SK-N-DZ (cell line): ENCODE measurements at places on chromosomes 6 and 20.

DNA sequence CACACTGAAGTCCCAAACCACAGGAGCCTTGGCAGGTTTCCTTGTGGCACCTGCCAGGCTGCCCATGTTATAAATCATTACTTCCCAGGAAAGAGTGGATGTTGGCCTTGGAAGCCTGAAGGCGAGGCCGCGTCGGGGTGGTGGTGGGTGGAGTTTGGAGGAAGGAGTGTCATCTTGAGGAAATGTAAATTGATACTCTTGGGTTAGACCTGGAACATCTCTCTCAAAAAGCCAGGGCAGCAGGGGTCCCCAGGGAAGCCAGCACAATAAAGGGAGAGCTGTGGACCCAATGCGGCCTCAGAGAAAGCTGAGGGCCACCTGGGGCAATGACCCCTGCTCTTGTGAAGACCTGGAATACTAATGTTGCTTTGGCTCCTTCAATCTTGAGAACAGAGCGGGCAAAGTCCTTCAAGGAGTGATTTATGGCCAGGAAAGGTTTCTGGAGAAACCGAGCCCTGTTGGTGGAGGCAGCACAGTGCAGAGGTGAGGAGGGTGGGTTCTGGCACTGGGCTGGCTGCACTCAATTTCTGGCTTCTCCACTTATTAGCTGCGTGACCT, 26.3 kb upstream of the TRAF3IP2 start:
- peak; percentile 68 for DNase-seq

- no peak for DNase-seq
These were observed 344.2 kb downstream of the RFPL4B start for GRCh38 chr6:112691289-112691688.

- DNase-seq, result no peak
These were observed 54.0 kb downstream of the PIGU start for GRCh38 chr20:34622821-34623451.

DNA sequence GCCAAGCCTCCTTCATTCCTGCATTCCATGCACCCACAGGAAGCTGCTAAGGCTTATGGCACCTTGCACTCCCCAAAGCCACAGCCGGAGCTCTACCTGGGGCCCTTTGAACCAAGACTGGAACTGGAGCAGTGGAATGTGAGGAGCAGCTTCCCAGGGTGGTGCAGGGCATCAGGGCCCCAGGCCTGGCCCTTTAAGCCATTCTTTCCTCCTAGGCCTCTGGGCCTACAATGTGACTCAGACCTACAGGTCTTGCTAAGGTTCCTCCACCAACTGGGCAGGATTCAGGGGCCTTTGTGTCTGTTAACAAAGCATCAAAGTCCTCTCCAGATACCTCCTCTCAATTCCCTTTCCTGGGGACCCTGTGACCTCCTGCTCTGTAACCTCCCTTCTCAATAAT, 36.2 kb downstream of the SF3B5 start:
- DNase-seq, result no peak

DNA sequence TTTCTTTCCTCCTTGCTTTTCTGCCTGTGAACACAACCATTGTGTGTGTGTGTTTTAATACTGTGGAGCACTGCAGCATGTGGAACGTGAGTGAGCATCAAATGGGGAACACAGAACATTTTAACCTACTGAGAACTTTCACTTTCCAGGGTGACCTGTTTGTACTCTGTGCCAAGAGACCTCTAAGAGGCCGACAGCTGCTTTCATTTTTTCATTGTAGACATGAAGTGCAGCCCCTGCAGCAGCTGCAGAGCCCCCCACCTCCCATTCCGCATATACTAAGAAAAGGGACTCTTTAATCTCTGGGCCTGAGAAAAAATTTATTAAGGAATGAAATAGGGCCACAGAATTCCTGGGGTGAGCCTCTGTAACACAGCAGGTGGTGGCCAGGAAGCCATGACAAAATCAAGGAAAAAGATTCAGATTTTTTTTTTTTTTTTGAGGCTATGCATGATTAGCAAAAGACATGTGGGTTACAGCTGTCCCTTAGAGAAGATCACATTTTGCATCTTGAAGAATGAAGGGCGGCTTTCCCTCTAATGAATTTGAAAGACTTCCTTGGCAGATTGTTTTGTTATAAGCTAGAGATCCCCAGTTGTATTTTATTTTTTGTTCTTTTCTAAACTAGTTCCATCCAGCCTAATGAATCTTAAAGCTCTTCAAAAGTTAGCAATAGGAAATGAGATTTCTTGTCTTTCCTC, 503.4 kb downstream of the CD109 start:
- DNase-seq, result no peak

DNA sequence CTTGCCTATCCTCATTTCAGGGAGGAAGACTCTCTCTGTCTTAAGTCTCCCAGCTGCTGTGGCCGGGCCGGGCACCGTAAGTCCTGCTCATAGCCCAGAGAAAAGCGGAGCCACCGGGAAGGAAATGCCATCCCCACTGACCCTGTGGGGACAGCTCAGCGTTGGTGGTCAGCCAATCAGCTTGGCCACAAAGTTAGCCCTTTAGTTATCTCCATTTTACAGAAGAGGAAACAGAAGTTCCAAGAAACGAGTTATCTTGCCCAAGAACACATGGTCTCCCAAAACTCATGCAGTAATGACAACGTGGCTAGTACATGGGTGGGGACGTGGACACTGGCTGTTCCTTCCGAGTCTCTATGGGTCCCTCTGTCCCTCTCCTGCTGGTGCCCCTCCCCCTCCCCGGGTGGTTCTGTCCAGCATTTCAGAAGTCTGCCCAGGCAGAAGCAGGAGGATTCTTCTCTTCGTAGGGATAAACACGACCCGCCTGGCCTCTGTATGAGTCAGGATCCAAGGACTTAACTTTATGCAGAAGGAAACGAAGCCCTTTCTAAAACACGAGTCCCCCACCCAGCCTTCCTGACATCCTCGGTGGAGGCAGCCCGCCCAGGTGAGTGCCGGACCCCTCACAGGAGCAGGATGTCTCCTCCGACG, 273.8 kb downstream of the CDH4 start:
- DNase-seq, result no peak

- DNase-seq, result no peak
These were observed 273.5 kb downstream of the PKHD1 start for GRCh38 chr6:51813904-51814303.

DNA sequence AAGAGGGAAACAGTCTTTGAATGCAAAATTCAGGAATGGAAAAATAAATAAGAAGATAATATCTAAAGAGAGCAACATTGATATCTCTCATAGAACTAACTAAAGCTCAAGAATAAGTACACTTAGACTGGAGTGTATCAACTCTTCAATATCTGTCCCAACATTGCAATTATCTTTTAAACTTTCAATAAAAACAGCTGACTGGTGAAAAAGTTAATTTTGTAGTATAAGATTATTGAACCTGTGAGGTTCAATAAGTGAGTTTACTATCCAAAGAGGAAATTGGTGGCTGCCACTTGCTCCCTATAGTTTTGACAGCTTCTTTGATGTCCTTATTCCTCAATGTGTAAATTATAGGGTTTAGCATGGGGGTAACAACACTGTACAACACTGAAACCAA, 13.7 kb downstream of the OR5V1 start:
- DNase-seq, result no peak

GRCh38 chr20:51360451-51361201, 181.9 kb downstream of the NFATC2 start:
- DNase-seq, result no peak

GRCh38 chr6:168619560-168620314, 178.8 kb downstream of the SMOC2 start:
- no peak for DNase-seq

GRCh38 chr6:3322366-3322890, 63.7 kb downstream of the PSMG4 start:
- no peak for DNase-seq

GRCh38 chr6:90500458-90500857, 86.4 kb downstream of the MAP3K7 start:
- DNase-seq, result no peak

DNA sequence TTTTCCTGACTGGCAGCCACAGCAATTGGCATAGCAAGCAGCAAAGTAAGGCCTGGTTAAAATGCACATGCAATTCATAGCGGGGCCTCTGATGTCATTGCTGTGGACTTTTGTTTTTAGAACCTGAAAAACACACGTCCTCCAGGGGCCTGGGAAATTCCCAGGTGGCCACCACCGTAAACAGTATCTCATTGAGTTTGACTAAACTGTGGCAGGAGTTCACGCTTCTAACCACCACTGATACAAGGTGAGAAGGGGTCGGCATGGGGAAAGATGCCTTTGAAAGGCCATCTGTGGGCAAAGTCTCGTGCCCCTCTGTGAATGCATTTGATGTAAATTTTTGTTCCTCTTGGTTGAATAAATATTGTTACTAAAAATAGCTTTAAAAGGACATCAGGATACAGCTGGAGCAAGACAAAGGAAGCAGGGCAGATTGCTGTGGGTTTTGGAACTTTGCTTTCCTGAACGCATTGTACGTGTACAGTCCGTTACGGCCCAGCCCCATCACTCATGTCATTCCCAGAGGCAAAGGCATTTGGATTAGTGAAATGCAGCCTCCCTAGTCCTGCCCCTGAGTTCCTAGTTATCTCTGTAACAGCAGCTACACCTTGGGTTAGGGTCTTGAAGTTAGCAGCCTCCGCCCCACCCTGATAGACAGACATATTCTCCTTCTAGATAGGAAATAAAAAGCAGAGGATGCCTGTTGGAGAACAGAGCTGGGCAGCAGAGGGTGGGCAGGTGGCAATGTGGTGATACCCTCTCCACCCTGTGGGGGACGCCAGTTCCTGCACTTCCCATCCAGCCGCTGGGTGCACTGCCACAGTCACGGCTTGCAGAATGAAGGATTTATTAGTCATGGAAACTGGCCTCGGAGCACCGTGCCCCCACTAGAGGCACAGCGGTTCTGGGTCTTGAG, 80.3 kb downstream of the ZDHHC14 start:
- DNase-seq, result no peak
